ENCODE measurements at places on chromosomes 7 and 10. TPM values are rescaled to one million over a fixed set of nuclear protein-coding genes. Genes with fewer than 3 reads are reported as not detected.

GRCh38 chr10:131725581-131726069, 175.2 kb upstream of the PPP2R2D start:
- DNase-seq, result no peak
- no peaks in the 10 kb centered on the region for H3K4me1 ChIP-seq
- no peak overlapping the region for H3K27ac ChIP-seq
- H3K4me3 ChIP-seq, result no peak overlapping the region
- H3K36me3 ChIP-seq, result no peaks in the 10 kb centered on the region

DNA sequence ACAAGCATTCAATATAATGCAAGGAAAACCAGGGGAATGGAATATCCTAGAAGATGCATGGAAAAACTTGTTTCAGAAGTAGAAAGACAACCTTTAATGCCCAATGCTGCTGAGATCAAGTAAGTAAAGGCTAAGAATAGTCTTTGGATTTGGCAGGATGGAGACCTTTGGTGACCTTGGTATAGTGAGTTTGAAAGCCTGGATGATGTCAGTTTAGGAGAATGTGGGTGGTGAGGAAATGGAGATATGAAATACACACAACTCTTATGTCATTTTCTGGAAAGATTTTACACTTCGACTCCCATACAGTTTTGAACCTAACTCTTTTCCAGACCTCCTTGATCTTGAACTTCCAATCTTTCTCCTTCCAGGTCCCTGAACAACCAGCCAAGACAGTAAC, 185.7 kb downstream of the TFEC start:
- no peaks in the 10 kb centered on the region for H3K4me1 ChIP-seq
- H3K27ac ChIP-seq, result no peak overlapping the region
- no peaks in the 10 kb centered on the region for H3K27me3 ChIP-seq

- DNase-seq, result no peak
- no peaks in the 10 kb centered on the region for H3K4me1 ChIP-seq
- H3K4me3 ChIP-seq, result no peak overlapping the region
These were observed 80.5 kb upstream of the LRGUK start for GRCh38 chr7:134046594-134047128.

DNA sequence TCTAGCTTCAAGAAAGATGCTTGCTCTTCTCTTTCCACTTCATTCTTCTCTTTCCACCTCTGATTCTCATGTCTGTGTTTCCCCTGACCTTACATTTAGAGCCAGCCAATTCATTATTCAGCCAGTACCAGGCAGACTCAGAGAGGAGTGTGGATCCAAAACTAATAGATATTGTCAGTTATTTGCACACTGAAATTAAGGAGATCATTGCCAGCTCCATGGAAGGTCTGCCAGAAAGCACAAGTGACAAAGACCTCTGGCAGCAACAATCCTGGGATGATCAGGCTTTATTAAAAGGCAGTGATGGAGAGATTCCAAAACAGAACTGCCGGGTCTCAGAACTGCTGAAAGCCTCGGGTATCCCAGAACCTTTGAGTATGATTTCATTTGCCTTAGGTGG, 749.4 kb downstream of the XPNPEP1 start:
- H3K4me1 ChIP-seq, result no peaks in the 10 kb centered on the region
- H3K4me3 ChIP-seq, result no peak overlapping the region
- DNase-seq, result no peak

GRCh38 chr7:66933469-66933868, 12.4 kb downstream of the TMEM248 start:
- no peaks in the 10 kb centered on the region for H3K27me3 ChIP-seq
- peaks cover 1% of the 10 kb centered on the region for H3K36me3 ChIP-seq
- H3K4me1 ChIP-seq, result peaks cover 3% of the 10 kb centered on the region
- DNase-seq, result no peak
- H3K27ac ChIP-seq, result no peak overlapping the region

DNA sequence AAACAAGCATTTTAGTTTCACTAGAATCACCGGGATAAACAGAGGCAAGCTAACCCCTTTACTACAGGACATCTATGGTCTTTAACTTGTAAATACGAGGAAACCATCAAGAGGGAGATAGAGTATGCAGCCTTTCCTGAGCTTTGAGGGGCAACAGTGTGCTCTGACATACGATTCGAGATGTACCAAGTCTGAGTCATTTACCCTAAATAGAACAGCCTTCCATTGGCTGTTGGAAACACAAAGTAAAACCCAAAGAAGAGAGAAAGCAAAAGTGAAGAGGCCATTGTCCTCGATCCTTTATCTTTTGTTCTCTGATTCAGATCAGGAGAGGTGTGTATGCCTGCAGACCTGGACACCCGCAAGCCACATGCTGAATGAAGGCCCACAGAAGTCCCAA, 289.5 kb downstream of the KCNMA1 start:
- no peaks in the 10 kb centered on the region for H3K36me3 ChIP-seq
- no peak overlapping the region for H3K4me3 ChIP-seq
- H3K27me3 ChIP-seq, result no peaks in the 10 kb centered on the region
- H3K27ac ChIP-seq, result no peak overlapping the region

GRCh38 chr7:109059089-109059488, 489.4 kb downstream of the DNAJB9 start:
- no peaks in the 10 kb centered on the region for H3K36me3 ChIP-seq
- H3K27me3 ChIP-seq, result no peaks in the 10 kb centered on the region
- H3K4me3 ChIP-seq, result no peak overlapping the region

GRCh38 chr10:8331896-8332729, 277.6 kb downstream of the GATA3 start:
- peak; percentile 7 for DNase-seq
- H3K27ac ChIP-seq, result no peak overlapping the region
- H3K36me3 ChIP-seq, result no peaks in the 10 kb centered on the region
- peak overlapping the region; percentile 15 for H3K4me3 ChIP-seq
- no peaks in the 10 kb centered on the region for H3K4me1 ChIP-seq

DNA sequence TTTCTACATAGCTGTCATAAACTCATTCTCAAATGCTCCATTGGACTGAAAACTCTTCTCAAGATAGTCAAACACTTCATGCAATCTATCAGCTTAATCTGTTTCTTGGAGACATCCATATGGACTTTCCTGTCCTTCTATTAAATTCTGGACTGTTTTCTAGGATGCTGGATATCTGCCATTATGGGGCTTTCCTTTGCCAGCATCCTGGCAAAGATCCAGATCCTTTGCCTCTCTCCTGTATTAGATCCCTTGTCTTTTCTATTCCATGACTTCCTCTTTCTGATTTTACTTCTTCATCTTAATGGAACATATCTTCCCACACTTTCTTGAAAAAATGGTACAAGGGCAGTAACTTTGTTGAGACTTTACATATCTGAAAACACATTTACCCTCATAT, 35.9 kb upstream of the SKAP2 start:
- DNase-seq, result no peak
- H3K36me3 ChIP-seq, result no peaks in the 10 kb centered on the region
- no peak overlapping the region for H3K27ac ChIP-seq
- no peak overlapping the region for H3K4me3 ChIP-seq
- no peaks in the 10 kb centered on the region for H3K4me1 ChIP-seq

GRCh38 chr10:67839951-67840350, 2.0 kb upstream of the DNAJC12 start:
- no peaks in the 10 kb centered on the region for H3K4me1 ChIP-seq
- no peak overlapping the region for H3K27ac ChIP-seq
- no peak overlapping the region for H3K4me3 ChIP-seq
- H3K36me3 ChIP-seq, result no peaks in the 10 kb centered on the region

GRCh38 chr10:125567529-125567928, 115.4 kb downstream of the TEX36 start:
- no peaks in the 10 kb centered on the region for H3K4me1 ChIP-seq
- no peaks in the 10 kb centered on the region for H3K36me3 ChIP-seq
- H3K27me3 ChIP-seq, result no peaks in the 10 kb centered on the region
- no peak for DNase-seq
- no peak overlapping the region for H3K27ac ChIP-seq
- no peak overlapping the region for H3K4me3 ChIP-seq

DNA sequence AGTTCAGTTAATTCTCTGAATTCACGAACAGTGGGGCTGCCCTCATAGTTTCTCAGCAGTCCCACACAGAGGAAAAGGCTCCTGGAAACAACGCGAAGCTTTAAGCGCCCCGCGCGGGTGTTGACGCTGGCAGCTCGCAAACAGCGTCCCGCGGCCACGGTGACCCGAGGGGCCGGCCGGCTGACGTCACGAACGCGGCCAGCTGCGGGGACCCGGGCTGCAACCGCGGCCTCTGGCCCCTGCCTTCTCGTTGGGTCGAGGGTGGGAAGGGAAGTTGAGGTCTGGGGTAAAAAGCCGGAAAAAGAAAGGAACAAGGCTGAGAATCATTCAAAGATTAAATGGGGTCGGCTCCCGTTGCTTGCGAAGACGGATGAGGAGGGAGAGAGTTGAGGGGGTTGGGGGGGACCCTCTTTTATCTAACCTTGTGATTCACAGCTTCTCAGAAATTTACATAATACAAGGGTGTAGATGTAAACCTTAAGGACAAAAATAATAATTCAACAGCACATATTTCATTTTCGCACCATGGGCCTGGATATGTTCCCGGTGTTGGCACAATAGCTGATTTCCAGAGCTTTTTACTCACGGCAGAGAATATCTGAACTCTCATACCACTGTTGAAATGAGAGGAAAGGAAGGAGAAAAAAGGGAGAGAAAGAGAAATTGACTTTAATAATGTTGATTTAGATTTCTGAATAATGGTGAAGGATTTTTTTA, 7.3 kb upstream of the FEZF1 start:
- H3K4me3 ChIP-seq, result no peak overlapping the region
- no peaks in the 10 kb centered on the region for H3K4me1 ChIP-seq
- H3K27ac ChIP-seq, result no peak overlapping the region
- H3K27me3 ChIP-seq, result peaks cover 71% of the 10 kb centered on the region

GRCh38 chr7:5677538-5678294, 103.7 kb downstream of the RNF216 start:
- peak overlapping the region; percentile 28 for H3K27ac ChIP-seq
- H3K27me3 ChIP-seq, result no peaks in the 10 kb centered on the region
- no peak overlapping the region for H3K4me3 ChIP-seq
- H3K36me3 ChIP-seq, result peaks cover 4% of the 10 kb centered on the region
- H3K4me1 ChIP-seq, result peaks cover 23% of the 10 kb centered on the region

GRCh38 chr7:80105701-80106408, 28.8 kb upstream of the GNAI1 start:
- no peaks in the 10 kb centered on the region for H3K4me1 ChIP-seq
- H3K36me3 ChIP-seq, result no peaks in the 10 kb centered on the region
- H3K27ac ChIP-seq, result no peak overlapping the region
- H3K4me3 ChIP-seq, result no peak overlapping the region
- no peaks in the 10 kb centered on the region for H3K27me3 ChIP-seq

- H3K4me3 ChIP-seq, result no peak overlapping the region
- H3K4me1 ChIP-seq, result no peaks in the 10 kb centered on the region
- DNase-seq, result no peak
- H3K36me3 ChIP-seq, result no peaks in the 10 kb centered on the region
- H3K27me3 ChIP-seq, result no peaks in the 10 kb centered on the region
- no peak overlapping the region for H3K27ac ChIP-seq
These were observed 817.6 kb downstream of the CCSER2 start for GRCh38 chr10:85145966-85146365.

- H3K27me3 ChIP-seq, result no peaks in the 10 kb centered on the region
- H3K36me3 ChIP-seq, result no peaks in the 10 kb centered on the region
- no peak overlapping the region for H3K27ac ChIP-seq
- no peak overlapping the region for H3K4me3 ChIP-seq
- no peak for DNase-seq
- no peaks in the 10 kb centered on the region for H3K4me1 ChIP-seq
These were observed 572.4 kb downstream of the PHTF2 start for GRCh38 chr7:78370936-78371335.

DNA sequence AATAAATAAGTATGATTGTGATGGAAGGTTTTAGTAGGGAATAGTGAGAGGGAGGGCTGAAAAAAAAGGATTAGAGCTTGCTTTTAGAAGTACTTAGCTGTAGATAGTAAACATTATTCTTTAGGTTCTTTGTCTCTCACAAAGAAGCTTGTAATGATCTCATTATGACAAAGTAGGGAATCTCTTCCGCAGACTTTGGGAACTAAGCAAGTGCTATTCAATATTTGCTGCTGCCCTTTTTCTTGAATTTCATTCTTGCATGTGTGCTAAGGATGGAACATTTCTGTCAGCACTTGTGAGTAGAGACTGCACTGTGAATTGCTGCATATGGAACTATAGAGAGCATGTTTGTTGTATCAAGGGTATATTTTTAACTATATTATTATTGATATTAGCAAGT, 173.4 kb downstream of the ST7 start:
- no peak overlapping the region for H3K27ac ChIP-seq
- no peaks in the 10 kb centered on the region for H3K27me3 ChIP-seq
- H3K36me3 ChIP-seq, result no peaks in the 10 kb centered on the region
- no peak overlapping the region for H3K4me3 ChIP-seq
- DNase-seq, result peak; percentile 51
- peaks cover 11% of the 10 kb centered on the region for H3K4me1 ChIP-seq

- peaks cover 5% of the 10 kb centered on the region for H3K4me1 ChIP-seq
- H3K36me3 ChIP-seq, result no peaks in the 10 kb centered on the region
- H3K4me3 ChIP-seq, result no peak overlapping the region
- H3K27me3 ChIP-seq, result no peaks in the 10 kb centered on the region
- no peak overlapping the region for H3K27ac ChIP-seq
These were observed 65.9 kb upstream of the PRKG1 start for GRCh38 chr10:51008346-51008745.

- no peaks in the 10 kb centered on the region for H3K36me3 ChIP-seq
- H3K27me3 ChIP-seq, result no peaks in the 10 kb centered on the region
- H3K4me1 ChIP-seq, result no peaks in the 10 kb centered on the region
These were observed 215.4 kb downstream of the COBL start for GRCh38 chr7:51101111-51101757.

GRCh38 chr10:121481180-121481579, 117.1 kb downstream of the FGFR2 start:
- no peak for DNase-seq
- H3K4me1 ChIP-seq, result no peaks in the 10 kb centered on the region
- H3K27me3 ChIP-seq, result no peaks in the 10 kb centered on the region
- H3K27ac ChIP-seq, result no peak overlapping the region
- H3K4me3 ChIP-seq, result no peak overlapping the region

GRCh38 chr7:82153776-82154175, 289.8 kb downstream of the CACNA2D1 start:
- no peaks in the 10 kb centered on the region for H3K27me3 ChIP-seq
- no peak overlapping the region for H3K27ac ChIP-seq
- no peak for DNase-seq
- no peaks in the 10 kb centered on the region for H3K36me3 ChIP-seq

GRCh38 chr10:95798096-95798855, 42.3 kb downstream of the ENTPD1 start:
- DNase-seq, result no peak
- no peak overlapping the region for H3K27ac ChIP-seq
- H3K36me3 ChIP-seq, result no peaks in the 10 kb centered on the region
- no peaks in the 10 kb centered on the region for H3K4me1 ChIP-seq
- H3K27me3 ChIP-seq, result no peaks in the 10 kb centered on the region

- no peak for DNase-seq
- H3K4me1 ChIP-seq, result peaks cover 3% of the 10 kb centered on the region
- no peak overlapping the region for H3K27ac ChIP-seq
- H3K36me3 ChIP-seq, result no peaks in the 10 kb centered on the region
- no peaks in the 10 kb centered on the region for H3K27me3 ChIP-seq
These were observed 88.7 kb upstream of the NRP1 start for GRCh38 chr10:33423154-33423529.

Gene ADRA2A
- polyA plus RNA-seq, result not detected

Gene H2AZ2
- polyA plus RNA-seq, result 156 TPM

Gene PRTFDC1
- polyA plus RNA-seq, result 11.9 TPM

Gene TEX47
- not detected for polyA plus RNA-seq

Gene OR6B1
- polyA plus RNA-seq, result not detected

Gene MYL7
- polyA plus RNA-seq, result 0.24 TPM

Gene MLXIPL
- polyA plus RNA-seq, result not detected

Gene TUBAL3
- polyA plus RNA-seq, result not detected

Gene BLNK
- not detected for polyA plus RNA-seq

Gene CUZD1
- polyA plus RNA-seq, result 0.56 TPM

Gene C10orf71
- not detected for polyA plus RNA-seq
